ENCODE measurements at places on chromosomes 2 and 18.

DNA sequence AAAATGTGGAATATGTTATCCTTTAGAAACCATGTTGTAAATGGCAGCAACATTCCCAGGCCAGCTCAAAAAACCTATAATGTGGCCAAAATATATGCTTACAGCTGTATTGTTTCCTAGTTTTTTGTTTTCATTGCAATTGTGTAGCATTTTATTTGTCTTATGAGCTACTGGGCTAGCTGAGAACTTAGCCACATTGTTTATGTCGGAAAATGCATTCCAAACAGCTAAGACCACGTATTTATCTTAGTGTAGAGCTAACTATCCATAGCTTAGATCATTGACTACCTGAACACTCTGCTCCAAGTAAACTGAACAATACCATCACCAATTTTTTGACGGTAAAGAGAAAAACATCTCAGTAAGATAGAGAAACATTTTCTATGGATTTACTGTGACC lies 38.4 kb downstream of the METAP1D start:
- no peak for DNase-seq

- DNase-seq: no peak
These were observed 2.0 kb upstream of the TUBB6 start for GRCh38 chr18:12305930-12306629.

- DNase-seq: no peak
These were observed 57.8 kb upstream of the MMADHC start for GRCh38 chr2:149645391-149645790.

- no peak for DNase-seq
These were observed 334.3 kb upstream of the VWC2L start for GRCh38 chr2:214076527-214076926.

- no peak for DNase-seq
These were observed 14.5 kb downstream of the ATG16L1 start for GRCh38 chr2:233265899-233266431.

DNA sequence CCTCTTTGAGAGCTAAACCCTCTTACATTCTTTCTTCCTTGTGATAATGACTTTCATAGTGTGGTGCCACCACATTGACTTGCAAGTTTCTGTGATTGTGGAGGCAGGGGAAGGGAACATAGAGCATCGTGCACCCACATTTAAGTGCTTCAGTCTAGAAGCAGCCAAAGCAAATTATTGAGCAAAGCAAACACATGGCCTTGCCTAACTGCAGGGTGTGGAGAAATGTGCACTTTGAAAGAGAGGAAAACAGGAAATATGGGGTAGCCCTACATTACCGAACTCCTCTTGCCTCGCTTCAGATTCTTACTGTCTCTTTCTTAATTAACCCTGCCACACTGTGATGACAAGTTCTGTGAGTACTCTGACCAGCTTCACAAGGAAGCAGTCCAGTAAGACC lies 814.6 kb downstream of the SLC4A3 start:
- DNase-seq: no peak

DNA sequence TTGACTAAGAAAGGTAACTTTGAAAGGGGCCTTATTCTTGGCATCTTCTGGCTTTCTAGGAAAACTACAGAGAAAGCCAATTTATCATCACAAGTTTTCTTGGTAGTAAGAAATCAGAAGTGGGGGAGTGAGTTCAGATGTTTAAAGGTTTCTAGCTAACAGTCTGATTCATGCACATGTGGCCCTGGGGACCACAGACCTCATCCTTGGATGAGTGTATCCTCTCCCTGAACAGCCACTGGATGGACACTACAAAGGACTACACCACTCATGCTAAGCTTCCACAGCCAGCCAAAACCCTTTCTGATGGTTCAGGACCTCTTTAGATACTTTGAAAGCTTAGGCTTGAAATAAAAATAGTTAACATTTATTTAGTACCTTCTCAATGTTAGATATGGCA lies 218.3 kb upstream of the STK17B start:
- DNase-seq: no peak

DNA sequence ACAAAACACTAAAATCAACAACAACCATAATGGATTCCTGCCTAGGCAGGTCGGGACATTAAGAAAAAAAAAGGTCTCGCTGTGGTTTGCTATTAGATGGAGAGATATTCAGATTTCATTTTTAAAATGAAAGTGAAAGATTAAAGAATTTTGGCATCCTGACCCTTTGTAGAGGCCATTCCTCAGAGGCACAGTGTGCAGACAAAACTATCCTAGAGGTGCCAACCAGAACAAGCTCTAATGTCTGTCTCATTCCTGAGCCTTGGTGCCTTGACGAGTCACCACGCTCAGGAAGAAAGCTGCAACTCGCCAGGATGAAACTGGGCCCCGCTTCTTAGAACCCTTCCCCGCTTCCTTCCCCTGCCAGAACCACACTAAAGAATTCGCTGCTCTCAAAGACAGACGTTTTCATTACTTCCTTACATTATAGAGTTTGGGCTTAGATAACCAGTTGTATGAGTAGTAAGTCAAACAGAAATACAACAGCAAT lies 156.0 kb downstream of the TGIF1 start:
- DNase-seq: peak; percentile 56

GRCh38 chr2:227785293-227785692 lies 28.3 kb upstream of the CCL20 start:
- DNase-seq: no peak

DNA sequence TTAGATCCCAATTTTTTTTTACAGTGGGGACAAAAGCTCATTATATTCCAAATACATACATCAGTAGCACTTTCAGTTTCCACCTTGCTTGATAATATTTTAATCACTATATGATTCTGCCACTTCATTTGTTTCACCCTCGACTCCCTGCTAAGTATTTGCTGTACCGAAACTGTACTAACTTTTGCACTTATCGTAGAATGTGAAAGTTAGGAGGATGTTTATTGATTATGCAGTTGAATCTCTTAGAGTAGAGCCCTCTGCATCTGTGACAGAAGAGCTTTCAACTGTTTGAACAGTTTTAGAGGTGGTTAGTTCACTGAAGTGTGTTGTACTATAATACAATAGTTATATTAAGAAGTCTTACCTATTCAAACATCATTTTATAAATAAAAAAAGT lies 20.8 kb downstream of the NCOA1 start:
- no peak for DNase-seq

- no peak for DNase-seq
These were observed 27.3 kb upstream of the TMX3 start for GRCh38 chr18:68742206-68742605.

DNA sequence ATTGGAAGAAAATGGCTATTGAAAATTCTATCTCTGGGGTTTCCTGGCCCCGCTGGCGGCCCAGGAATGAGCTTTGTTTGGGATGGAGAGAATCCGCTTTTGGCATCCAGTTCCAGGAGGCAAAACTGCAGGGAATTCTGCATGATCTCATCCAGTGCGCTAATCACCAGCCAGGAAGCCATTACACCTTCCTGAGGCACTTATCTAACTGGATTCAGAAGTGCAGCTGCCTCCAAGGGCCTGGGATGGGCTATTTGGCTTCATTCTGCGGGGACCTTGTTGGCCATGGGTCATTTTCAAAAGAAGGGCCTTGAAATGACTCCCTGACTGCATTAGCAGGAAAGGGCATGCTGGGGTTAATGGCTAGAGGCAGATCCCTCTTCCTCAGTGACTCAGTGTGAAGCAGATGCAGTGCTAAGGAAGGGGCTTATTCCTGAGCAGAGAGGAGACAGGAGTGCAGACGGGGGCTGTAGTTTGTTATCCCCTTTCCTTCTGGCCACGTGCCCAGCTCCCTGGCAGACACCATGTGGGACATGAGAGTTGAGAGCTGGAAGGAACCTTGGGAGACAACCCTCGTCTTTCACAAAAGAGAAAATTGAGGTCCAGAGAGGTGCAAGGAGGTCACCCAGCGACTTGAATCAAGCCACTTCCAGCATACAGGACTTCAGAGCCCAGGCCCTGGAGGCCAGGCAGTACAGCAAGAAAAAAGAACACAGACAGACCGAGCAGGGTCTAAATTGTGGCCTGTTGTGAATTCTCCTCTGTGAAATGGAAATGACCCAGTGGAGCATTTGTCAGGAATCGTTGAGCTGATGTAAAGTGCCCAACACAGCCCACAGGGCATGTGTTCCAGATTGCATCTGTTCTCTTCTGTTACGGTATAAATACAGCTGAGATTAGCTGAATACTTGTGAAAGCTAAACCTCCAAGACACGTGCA lies 161.8 kb downstream of the PRKCE start:
- no peak for DNase-seq

DNA sequence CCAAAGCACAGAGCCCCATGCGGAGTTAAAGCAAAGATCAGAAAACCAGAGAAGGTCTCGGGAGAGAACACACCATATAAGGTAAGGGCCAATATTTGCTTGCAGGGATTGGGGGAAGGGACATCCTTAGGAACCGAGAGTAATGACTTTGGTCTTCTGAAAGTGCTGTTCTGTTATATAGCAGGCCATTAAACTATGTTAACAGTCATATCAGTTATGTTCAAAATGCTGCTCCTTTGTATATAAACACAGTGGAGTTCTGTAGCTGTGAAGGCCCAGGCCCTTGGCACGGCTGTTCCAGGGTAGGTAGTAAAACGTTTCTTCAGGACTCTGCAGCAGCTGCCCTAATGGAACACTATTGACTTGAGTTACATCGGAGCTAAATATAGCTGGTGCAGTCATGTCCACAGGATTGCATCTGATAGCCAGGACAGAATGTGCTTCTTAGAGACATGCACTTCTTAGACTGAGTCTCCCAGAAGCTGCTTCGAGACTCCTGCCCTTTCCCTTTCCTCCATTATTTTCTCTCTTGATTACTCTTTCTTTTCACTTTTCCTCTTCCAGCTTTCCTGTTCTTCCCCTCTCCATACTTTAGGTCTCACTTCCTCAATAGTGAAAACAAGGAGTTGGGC lies 122.4 kb downstream of the SETBP1 start:
- DNase-seq: no peak

DNA sequence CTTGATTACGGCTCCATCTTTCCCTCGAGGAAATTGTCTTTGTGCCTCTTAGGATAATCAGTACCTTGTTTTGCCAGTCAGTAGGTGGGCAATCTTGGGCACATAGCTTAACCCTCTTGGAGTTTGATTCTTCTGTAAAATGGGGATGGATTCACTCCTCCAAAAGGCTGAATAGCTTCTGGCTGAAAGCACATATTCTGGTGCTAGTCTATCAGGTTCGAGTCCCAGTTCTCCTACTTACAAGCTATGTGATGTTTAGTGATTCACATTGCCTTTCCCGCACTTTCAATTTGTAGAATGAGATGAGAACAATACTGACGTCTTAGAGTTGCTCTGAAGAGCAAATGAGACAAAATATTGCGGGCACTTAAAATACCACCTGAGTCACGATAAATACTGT lies 43.9 kb downstream of the ATIC start:
- DNase-seq: no peak

GRCh38 chr2:232320443-232320803 lies 58.1 kb upstream of the ALPP start:
- DNase-seq: no peak

DNA sequence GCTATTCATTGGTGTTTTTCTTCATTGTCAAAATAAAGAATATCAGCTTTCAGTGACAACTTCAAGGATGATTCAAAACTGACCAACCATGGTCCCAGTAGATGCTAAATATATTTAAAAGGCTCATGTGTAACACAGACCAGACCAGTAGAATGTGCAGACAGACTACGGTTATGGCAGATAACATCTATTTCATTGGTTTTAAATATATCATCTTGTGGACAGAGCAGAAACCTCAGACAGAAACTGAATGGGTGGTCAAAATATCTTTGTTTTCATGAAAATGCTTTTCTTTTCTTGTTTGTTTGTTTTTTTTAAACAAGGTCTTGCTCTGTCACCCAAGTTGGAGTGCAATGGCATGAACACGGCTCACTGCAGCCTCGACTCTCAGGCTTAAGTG lies 107.4 kb upstream of the CREB1 start:
- DNase-seq: no peak

DNA sequence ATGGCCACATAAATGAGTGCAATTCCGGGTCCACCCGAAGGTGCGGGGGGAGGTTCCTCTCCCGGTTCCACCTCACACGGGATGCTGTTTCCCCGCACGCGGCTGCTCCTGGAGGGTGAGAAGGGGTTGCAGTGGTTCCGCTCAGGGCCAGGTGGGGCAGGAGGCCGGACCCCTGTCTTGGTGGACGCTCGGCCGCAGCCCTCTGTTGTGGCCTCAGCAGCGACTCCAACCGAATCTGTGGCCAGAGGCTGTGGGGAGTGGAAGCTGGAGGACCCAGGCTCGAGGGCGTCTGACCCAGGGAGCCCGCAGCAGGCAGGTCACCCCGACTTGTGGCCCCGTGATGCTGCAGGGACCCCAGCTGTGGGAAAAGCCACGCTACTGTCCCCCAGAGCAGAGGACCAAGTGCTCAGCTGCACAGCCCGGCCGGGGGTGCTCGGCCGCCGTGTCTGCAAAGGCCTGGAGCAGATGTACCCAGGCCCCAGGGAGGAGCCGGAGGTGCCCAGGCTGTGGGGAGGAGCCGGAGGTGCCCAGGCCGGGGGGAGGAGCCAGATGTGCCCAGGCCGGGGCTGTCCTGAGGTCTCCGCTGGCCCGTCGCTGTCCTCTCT lies 83.9 kb downstream of the RTP5 start:
- DNase-seq: no peak

- DNase-seq: no peak
These were observed 163.0 kb upstream of the PXDN start for GRCh38 chr2:1907291-1907690.

DNA sequence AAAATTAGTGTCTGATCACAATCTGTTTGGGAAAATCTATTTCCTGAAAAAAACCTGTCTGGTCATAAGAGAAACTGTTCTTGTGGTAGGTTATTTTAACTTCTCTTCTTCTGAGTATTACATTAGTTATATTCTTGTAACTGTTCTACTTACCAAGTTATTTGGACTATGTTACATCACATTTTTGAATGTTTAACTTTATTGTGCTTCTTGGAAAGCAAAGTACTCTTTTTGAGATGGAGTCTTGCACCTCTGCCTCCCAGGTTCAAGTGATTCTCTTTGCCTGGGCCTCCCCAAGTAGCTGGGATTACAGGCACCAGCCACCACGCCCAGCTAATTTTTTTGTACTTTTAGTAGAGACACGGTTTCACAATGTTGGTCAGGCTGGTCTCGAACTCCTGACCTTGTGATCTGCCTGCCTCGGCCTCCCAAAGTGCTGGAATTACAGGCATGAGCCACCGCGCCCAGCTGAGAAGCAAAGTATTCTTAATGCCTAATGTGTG lies 39.4 kb downstream of the AFTPH start:
- DNase-seq: no peak

DNA sequence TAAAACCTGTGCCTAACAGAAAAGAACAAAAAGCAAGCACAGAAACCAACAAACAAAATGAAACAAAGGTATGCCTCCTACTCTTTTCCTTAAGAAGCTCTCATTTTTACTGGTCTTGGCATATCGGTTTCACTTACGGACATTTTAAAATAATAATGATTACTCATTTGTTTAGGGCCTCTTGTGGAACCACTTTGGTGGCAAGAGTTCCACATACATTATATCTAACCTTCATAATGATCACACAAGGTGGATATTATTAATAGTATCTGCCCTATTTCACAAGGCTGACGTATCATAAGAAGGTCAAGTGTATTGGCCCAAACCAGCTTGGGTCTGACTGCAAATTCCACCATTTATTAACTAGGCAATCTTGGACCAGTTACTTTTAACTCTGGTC lies 304.7 kb downstream of the TCF4 start:
- no peak for DNase-seq

GRCh38 chr2:29946505-29946904 lies 25.1 kb upstream of the ALK start:
- DNase-seq: no peak

All from CD8-positive, alpha-beta T cell (primary cell).